ENCODE measurements at places on chromosomes 3 and 15. TPM values are rescaled to one million over a fixed set of nuclear protein-coding genes. Genes with fewer than 3 reads are reported as not detected.

STARD5 gene
- total RNA-seq, result 15.1 TPM

NMNAT3 gene
- total RNA-seq, result 7.1 TPM

STAC gene
- 4.9 TPM for total RNA-seq

HOMER2 gene
- total RNA-seq, result 18.8 TPM

ZKSCAN7 gene
- total RNA-seq, result 17.2 TPM

- H3K36me3 ChIP-seq, result peaks cover 4% of the 10 kb centered on the region
- H3K4me3 ChIP-seq, result no peak overlapping the region
- H3K4me1 ChIP-seq, result no peaks in the 10 kb centered on the region
- peaks cover 6% of the 10 kb centered on the region for H3K27me3 ChIP-seq
- DNase-seq, result no peak
- no peak overlapping the region for H3K27ac ChIP-seq
These were observed 138.5 kb upstream of the STRIT1 start for GRCh38 chr3:155431856-155432570.

GRCh38 chr15:74584779-74585178 is 30.9 kb upstream of the CLK3 start:
- H3K36me3 ChIP-seq, result peaks cover 9% of the 10 kb centered on the region
- no peaks in the 10 kb centered on the region for H3K27me3 ChIP-seq
- H3K4me3 ChIP-seq, result no peak overlapping the region
- peak overlapping the region; percentile 36 for H3K27ac ChIP-seq
- peaks cover 23% of the 10 kb centered on the region for H3K4me1 ChIP-seq

DNA sequence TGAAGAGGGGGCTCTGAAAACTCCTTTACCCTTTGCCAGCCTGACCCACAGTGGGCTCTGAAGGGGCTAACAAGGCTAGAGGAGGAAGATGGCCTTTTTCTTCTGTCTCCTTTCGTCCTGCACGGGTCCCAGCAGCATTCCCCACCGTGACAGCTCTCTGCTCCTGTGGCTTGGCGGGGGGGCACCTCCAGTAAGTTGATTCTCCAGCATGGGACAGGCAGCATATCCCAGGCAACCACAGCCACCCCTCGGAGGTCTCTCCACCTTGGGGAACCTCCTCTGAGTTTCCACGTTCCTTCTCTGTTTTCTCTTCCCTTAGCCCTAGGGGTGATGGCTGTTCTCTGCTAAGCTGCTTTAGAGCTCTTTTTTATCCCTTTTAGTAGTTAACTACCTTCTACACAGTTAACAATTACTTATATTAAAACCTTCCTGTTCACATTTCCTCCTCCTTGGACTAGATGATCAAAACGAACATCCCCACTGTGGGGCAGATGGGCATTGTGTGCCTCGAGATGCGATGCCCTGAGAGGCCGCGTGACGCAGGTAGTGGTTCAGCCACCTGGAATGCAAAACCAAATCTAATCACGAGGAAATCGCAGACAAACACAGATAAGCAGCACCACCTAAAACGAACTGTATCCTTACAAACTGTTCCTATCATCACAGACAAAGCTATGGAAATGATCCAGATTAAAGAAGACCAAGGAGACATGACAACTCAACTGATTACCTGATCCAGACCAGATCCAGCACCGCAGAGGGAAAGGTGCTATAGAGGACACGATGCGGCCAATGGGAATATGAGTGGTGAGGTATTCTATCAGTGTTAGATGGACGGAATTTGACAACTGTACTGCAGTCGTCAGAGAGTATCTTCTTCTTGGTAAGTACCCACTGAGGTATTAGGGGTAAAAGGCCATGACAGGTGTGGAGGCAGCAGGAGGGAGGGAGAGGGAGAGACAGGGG is 27.7 kb downstream of the TSPAN3 start:
- peaks cover 4% of the 10 kb centered on the region for H3K4me1 ChIP-seq
- peaks cover 54% of the 10 kb centered on the region for H3K36me3 ChIP-seq
- no peak overlapping the region for H3K27ac ChIP-seq
- no peaks in the 10 kb centered on the region for H3K27me3 ChIP-seq

DNA sequence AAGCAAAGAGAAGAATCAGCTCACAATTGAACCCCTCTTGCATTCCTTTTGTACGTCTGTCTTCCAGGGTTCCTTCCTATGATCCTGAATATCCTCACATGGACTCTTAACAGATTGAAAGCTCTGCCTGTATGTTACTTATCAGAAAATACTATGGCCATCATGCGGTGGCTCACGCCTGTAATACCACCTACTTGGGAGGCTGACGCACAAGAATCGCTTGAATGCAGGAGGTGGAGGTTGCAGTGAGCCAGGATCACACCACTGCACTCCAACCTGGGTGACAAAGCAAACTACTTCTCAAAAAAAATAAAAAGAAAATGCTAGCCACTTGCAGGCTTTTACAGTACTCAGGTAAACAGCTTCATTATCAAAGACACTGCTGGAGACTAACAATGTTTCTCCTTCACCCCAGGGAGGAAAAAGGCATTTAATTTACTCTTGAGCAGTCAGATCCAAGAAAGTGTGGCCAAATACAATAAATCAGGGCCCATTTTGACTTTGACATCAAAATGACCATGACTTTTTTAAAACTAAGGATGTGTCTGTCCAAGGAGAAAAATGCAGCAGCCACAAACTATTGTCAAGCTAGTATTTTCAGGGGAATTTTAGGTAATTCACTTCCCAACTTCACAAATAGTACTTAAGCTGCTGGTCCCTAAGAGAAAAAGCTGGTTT is 27.3 kb downstream of the NPTN start:
- no peak overlapping the region for H3K4me3 ChIP-seq
- no peaks in the 10 kb centered on the region for H3K36me3 ChIP-seq

DNA sequence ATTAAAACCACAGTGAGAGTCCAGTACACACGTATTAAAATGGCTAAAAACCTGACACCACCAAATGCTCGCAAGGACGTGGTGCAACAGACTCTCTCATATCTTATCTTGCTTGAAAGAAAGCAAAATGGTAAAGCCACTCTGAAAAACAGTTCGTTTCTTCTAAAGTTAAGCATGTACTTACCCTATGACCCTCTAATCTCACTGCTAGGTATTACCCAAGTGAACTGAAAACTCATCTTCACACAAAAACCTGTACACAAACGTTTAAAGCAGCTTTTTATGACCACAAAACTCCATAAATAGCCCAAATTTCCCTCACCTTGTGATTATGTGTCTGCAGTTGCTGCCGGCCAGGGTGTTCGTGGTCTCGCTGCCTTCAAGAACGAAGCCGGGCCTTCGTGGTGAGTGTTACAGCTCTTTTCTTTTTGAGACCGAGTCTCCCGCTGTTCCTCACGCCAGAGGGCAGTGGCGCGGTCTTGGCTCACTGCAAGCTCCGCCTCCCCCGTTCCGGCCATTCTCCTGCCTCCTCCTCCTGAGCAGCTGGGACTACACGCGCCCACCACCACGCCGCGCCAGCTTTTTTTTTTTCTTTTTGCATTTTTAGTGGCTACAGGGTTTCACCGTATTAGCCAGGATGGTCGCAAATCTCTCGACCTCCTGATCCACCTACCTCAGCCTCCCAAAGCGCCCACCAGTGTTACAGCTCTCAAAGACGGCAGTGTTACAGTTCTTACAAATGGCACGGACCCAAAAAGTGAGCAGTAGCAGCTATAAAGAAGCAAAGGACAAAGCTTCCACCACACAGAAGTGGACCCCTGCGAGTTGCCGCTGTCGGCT is 165.4 kb downstream of the TJP1 start:
- no peaks in the 10 kb centered on the region for H3K36me3 ChIP-seq
- H3K4me3 ChIP-seq, result peak overlapping the region; percentile 87
- DNase-seq, result no peak
- H3K27me3 ChIP-seq, result peaks cover 12% of the 10 kb centered on the region
- no peaks in the 10 kb centered on the region for H3K4me1 ChIP-seq

DNA sequence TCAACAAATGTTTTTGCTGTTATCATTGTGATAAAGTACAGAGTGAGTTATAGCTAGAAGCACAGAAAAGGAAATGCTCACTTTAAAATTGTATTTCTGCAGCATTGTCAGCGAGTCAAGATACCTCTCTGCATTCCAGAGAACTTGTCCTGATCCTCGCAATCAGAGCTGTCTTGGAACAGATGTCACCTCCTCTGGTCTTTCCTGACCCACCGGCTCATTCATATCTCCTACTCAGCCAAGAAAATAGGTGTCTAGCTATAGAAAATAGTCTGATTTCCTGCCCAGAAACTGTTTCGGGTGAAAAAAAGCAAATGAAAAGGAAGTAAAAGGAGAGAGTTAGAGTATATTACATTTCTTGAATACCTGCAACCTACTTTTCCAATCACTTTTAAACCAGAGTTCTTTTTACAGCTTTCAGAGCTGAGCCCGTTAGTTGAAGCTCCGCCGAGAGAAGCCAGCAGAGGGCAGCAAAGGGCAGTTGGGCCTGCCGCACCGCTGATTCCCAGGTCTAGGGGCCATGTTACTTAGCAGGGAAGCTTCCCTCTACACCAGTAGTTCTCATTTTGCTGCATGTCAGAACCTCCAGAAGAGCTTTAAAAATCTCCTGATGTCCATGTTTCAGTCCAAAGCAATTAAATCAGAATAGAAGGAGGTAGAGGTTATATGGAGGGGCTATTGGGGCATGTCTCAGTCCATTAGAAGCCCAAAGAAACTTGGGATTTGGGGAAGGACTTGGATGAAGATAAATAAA is 185.7 kb upstream of the THRB start:
- peak overlapping the region; percentile 8 for H3K4me3 ChIP-seq
- peak; percentile 83 for DNase-seq
- H3K36me3 ChIP-seq, result peaks cover 4% of the 10 kb centered on the region

DNA sequence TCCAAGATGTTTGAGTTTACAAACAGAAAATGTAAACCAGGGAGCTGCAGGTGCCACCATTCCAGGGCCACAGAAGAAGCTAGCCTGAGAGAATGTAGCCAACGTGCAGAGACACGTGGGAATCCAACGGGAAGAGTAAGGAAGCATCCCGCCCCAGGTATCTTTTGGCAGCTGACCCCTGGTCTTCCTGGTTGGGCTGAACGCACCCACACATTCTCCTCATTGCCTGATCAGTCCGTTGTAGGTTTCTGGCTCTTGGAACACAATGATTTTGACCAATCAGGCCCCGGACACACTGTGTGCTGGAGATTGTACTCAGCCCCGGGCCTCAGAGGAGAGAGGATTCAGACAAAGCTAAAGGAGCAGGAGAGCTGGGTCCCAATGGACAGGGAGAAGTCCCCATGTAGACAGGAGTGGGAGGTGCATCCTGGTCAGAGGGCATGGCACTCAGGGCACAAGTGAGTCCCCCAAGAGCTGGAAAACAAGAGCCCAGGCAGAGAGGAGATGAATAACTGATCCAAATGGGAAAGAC is 102.3 kb downstream of the TPRA1 start:
- H3K4me1 ChIP-seq, result no peaks in the 10 kb centered on the region
- H3K4me3 ChIP-seq, result no peak overlapping the region
- H3K27me3 ChIP-seq, result peaks cover 7% of the 10 kb centered on the region
- H3K36me3 ChIP-seq, result no peaks in the 10 kb centered on the region
- peak; percentile 45 for DNase-seq

DNA sequence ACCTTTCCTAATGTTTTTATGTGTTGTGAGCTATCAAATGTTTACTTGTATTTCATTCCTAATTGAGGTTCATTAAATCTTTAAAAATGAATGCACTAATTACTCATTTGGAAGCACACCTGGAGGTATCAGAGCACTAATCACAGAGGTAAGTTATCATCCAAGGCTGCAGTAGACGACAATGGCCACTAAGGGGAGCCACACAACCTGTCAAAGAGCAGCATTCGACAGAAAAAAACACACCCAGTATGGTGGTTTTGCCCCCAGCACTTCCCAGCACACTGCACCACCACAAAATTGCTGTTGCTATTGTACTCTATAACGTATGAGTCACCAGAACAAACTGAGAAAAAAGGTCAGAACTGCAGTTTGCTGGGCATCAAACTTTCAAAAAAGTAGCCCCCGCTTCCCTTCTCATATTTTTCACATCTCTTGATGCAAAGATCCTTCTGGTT is 205.9 kb upstream of the IGF1R start:
- peaks cover 22% of the 10 kb centered on the region for H3K4me1 ChIP-seq
- peak overlapping the region; percentile 35 for H3K4me3 ChIP-seq
- DNase-seq, result no peak
- H3K36me3 ChIP-seq, result no peaks in the 10 kb centered on the region
- H3K27ac ChIP-seq, result peak overlapping the region; percentile 49

- no peak overlapping the region for H3K4me3 ChIP-seq
- no peaks in the 10 kb centered on the region for H3K36me3 ChIP-seq
- peaks cover 3% of the 10 kb centered on the region for H3K27me3 ChIP-seq
- no peak overlapping the region for H3K27ac ChIP-seq
- no peaks in the 10 kb centered on the region for H3K4me1 ChIP-seq
These were observed 110.0 kb downstream of the AQP9 start for GRCh38 chr15:58247855-58248842.

GRCh38 chr3:62183969-62184368 is 189.4 kb downstream of the FEZF2 start:
- H3K4me3 ChIP-seq, result no peak overlapping the region
- no peak for DNase-seq
- peaks cover 16% of the 10 kb centered on the region for H3K4me1 ChIP-seq
- H3K27me3 ChIP-seq, result no peaks in the 10 kb centered on the region
- no peak overlapping the region for H3K27ac ChIP-seq

GRCh38 chr3:157467200-157467599 is 30.6 kb downstream of the PTX3 start:
- H3K27me3 ChIP-seq, result no peaks in the 10 kb centered on the region
- DNase-seq, result no peak
- H3K4me3 ChIP-seq, result no peak overlapping the region
- no peak overlapping the region for H3K27ac ChIP-seq
- H3K36me3 ChIP-seq, result no peaks in the 10 kb centered on the region

DNA sequence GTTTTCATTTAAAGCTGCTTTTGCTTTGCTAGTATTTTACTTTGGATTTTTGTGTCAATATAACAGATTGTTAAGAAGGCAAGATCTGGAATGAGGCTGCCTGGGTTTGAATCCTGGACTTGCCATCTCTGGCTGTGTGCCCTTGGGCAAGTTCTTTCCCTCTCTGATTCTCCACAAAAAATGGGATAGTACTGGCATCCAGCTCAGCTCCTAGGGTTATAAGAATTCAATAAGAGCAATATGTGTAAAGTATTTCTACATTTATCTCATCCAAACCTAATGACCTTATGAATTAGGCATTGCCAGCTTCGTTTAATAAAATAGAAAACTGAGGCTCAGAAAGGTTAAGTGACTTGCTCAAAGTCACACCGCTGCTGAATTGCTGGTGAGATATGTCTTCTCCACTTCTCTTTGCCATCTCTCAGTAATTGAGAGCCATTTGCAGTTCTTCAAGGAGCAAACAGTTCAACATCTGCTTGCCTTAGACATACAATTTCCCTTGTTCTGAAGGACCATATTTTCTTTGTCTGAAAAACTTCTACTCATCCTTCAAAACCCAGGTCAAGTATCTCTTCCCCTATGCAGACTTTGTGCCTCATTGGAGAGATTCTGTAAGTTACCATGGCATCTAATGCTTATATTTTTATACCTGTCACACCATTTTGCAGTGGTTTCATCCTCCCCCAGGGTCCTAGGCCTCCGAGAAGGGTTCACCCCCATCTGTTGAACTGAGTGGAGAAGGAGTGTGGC is 80.8 kb upstream of the TLE3 start:
- H3K27me3 ChIP-seq, result peaks cover 38% of the 10 kb centered on the region
- H3K4me1 ChIP-seq, result peaks cover 10% of the 10 kb centered on the region
- no peak overlapping the region for H3K4me3 ChIP-seq
- no peaks in the 10 kb centered on the region for H3K36me3 ChIP-seq

- no peak overlapping the region for H3K4me3 ChIP-seq
- H3K27me3 ChIP-seq, result peaks cover 19% of the 10 kb centered on the region
- H3K36me3 ChIP-seq, result no peaks in the 10 kb centered on the region
- H3K4me1 ChIP-seq, result peaks cover 4% of the 10 kb centered on the region
- DNase-seq, result no peak
- H3K27ac ChIP-seq, result no peak overlapping the region
These were observed 286.7 kb upstream of the SOX2 start for GRCh38 chr3:181425074-181425473.

Data from type B pancreatic cell (in vitro differentiated cells).